Activated T-helper 2 cell treated with anti-CD3 and anti-CD28 coated beads, Interferon-gamma antibody, Interleukin-2, Interleukin-4, amounts not matched to agents 10 μg/mL and 5 μg/mL and 100 μg/mL, durations not matched to agents 14 hours and 24 hours and 36 hours (primary cell): ENCODE measurements at places on chromosomes 7 and 10. TPM values are rescaled to one million over a fixed set of nuclear protein-coding genes. Genes with fewer than 3 reads are reported as not detected.

Gene ZEB1
- 68.6 and 70.0 TPM in 2 replicates for total RNA-seq

DNA sequence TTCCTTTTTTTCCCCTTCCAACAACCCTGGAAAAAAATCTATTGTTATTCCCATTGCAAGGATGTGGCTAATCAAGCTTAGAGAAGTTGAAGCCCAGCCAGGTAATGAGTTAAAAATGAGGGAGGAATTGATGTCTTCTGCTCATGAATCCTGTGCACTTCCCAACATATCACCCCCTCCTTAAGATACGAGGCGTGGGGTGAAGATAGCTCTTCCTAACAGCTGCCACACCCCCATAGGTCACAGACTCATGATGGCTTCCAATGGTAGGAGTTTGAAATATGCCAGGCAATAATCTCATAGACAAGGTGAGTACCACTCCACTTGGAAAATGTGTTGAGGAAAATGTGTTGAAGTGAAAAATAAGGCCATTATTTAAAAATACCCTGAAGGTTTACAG is 71.3 kb upstream of the HECW1 start:
- DNase-seq = no peak

- DNase-seq = no peak
Observed at GRCh38 chr7:131648491-131648890, 92.1 kb upstream of the PODXL start.

GRCh38 chr10:126080879-126081411 is 184.6 kb downstream of the FANK1 start:
- no peak for DNase-seq

GRCh38 chr7:31788883-31789680 is 102.1 kb downstream of the PPP1R17 start:
- no peak for DNase-seq

Gene ANKRD1
- total RNA-seq = not detected in 2 replicates

GRCh38 chr10:74502963-74503608 is 323.3 kb upstream of the KAT6B start:
- no peak for DNase-seq

Gene SUN3
- not detected in 2 replicates for total RNA-seq

DNA sequence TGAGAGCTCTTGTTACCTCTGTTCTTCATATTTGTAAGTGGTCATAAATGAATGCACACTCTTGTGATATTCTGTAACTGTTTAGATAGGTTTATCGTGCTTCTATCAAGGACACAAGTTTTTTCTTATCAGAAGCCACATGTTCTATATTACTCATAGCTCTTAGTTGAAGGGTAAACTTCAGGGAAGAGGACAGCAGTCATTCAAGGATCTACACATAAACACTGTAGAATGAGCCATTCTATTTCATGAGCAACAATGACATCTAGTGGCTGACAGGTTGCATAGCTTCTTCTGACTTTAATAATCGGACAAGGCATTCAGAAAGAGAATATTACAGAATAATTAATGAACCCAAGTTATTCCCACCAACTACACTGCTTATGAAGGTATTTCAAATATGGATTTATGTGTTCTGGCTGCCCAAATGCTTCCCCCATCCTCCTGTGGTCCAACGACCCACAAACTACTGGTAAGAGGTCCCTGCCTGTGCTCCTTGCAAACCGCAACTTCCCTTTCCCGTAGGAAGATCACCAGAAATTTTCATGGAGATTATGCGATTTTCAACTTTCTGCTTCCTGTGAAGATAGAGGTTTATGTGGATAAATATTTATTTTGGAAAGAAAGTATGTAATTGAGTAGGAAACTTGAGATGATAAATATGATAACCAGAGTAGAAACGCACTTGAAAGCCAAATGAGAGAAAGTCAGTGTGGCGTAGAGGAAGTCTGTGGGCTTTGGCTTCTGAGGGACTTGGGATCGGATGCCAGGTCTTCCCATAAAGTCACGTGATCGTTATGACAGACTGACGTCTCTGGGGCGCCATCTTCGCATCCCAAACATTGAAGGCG is 16.8 kb upstream of the ABCB5 start:
- DNase-seq = no peak
